Hematopoietic multipotent progenitor cell treated with erythropoietin and hydrocortisone succinate and interleukin-3 and kit ligand, for 17 days (in vitro differentiated cells): ENCODE measurements at places on chromosomes 3 and 15.
A peak's percentile ranks its signal among the peaks of the same experiment; 100 is the strongest.

DNA sequence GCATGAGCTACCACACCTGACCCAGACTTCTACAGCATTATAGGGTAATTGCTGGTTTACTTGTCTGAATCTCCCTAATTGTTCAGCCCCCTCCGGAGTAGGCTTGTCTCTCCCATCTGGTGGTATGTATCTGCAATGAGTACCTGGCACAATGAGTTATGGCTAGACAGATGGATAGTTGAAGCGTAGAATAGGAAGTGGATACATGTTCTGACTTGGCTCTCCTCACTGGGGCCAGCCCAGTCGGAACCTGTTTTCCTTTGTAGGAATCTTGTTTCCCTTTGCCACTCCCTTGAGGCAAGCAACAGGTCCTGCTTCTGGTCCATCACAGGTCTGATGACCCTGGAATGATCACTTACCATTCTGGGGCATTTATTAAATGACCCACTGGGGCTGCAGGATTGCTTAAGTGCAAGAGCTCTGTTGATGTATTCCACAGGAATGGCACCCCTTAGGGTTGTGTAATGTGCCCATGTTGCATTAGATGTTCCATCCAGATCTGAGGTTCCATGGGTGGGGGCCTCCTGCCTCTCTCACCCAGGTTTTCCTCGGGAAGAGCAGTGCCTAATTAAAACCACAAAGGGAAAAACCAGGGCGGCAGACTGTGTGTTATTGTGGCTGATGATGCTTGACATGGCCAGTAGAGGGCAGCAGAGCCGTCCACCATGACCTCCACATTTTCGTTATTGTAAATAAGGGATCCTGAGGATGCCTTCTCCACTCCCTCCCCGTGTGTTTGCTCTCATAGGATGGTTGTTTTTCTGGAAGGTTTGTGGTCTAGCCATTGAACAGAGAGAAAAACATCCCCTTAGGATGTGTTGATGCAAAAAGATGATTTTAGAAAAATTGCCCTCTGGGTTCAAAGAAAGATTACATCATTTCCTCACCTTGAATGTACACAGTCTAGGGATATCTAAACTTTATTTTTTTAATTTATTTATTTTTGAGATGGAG is 58.0 kb downstream of the CMTM8 start:
- peak; percentile 60 for DNase-seq

DNA sequence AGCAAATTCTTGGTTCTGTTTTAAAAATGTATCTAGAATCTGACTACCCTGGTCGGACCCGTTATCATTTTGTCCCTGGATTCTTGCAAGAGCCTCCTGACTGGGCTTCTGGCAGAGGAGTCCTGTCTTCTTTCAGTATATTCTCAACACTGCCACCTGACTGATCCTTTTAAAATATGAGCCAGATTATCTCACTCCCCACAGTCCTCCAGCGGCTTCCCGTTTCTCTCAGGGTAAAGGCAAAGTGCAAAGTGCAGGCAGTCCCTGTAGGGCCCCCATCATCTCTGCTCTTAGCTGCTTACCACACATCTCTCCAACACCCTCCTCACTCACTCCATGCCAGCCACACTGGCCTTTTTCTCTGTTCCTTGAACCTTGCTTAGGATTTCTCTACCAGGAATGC is 28.4 kb downstream of the CRTC3 start:
- no peak for DNase-seq

GRCh38 chr15:37057256-37057655 is 43.1 kb downstream of the MEIS2 start:
- no peak for DNase-seq

DNA sequence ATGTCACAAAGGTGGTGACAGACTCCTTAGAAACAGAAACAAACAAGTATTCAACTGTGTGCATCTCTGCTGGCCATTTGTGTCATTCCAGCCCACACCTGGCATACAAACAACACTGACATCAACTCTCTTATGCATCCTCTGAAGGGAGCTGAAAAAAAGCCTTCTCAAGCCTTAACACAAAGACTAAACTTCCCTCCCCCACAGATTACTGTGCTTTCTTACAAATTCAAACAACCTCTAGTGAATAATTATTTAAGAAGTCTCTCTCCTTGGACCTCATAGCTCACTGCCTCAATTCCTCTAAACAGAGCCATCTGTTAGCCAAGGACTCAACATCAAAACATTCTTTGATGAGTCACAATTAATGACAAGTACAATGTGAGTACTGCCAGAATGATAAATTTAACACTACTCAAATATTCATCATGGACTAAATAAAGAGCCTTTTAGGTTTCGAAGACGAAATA is 132.1 kb downstream of the WDR76 start:
- DNase-seq: no peak

DNA sequence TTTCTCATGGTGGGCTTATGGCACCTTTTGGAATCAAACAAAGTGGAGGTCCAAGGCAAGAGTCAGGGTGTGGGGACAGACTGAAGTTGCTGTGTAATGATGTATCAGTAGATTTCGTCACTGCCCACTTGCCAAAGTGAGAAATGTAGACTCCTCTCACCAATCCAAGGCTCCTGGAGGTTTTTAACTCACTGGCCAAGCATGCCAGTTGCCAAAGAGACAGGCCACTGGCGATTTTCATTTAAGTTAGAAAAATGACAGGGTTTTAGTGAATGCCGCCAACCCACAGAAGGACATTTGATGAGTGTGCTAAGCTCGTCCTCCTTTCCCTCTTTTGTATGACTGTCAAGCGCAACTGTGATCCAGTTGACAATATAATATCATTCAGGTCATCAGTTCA is 209.2 kb downstream of the FEZF2 start:
- DNase-seq: no peak

DNA sequence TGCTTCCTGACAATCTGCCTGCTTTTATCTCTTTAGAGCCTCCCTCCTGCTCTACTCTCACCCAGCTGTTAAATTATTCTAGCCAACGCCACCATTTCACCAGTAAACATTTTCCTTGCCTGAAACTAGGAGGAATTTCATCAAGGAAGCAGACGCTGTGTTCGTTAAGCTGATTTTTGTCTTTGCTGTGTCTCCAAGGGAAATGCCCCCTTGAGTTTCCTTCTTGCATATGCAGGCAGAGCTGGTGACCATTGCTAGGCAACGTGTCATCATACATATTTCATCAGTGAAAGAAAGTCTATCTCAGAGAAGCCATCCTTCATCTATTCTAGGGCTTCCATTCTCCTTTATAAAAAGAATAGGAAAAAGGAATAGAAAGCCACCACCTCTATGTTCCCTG is 87.0 kb upstream of the ST8SIA2 start:
- no peak for DNase-seq

DNA sequence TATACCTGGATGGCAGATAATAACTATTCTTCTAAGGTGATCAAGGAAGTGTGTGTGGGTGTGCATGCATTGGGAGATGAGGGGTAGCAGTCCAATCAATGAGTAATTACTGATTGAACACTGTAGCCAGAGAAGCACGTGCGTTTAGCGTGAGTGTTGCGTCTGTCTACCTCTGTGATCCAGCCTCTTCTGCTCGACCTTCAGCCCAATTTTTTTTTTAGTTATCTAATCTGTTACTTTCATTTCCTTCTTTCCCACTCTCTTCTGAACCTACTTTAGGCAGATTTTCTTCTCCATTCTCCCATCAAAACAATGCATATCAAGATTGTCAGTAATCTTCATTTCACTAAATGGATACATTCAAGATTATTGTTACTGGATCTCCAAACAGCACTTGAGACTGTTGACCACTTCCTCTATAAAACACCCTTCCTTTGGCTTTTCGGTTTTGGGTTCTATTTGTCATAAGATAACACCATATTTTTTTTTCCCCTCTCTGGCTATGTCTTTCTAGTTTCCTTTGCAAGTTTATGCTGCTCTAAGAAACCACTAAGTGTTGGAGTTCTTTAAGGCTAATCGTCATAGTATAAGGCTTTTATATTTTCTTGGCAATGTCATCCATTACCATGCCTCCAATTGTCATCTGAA is 41.0 kb downstream of the MCTP2 start:
- DNase-seq: no peak

DNA sequence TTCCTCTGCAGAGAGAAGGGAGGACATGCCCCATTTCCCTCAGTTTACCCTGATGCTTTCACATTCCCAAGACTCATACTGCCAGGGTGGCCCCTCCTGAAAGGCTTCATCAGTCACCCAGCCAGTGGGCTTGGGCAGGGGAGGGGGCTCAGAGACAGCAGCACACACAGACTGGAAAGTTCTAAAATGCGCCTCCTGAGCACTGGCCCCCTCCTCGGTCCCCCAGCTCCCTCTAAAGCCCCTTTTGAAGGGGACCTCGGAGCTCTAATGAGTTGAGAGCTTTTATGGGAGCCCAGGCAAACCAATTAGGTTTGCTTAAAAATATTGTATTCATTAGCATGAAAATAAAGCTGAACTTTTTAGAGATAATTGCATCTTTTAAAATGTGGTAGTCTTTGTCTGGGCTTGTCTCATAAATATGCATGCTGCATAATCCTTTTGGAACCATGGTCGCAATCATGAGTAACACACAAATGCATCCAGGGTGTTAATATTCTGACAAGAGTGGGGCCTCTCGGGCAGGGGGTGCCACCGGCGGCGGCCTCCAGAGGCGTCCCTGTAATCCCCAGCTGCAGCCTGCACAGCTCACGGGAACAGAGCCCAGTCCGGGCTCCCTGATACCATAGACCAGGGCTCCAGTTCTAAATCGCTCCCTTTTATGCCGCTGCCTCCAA is 78.5 kb downstream of the RPLP1 start:
- DNase-seq: no peak

DNA sequence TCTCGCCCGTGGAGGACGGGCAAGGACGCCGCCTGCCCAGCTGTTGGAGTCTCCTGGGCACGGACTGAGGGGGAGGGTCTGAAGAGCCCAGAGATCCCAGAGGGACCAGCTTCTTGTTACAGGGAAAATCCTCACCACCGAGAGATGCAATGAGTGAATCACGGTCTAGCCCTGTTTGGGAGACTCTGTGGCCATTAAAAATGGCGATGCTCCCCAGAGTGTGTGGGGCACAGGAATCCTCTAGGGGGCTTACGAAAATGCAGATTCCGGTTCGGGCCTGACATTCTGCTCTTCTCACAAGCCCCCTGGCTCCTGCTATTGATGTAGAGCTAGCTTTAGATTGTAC is 35.5 kb upstream of the EPHB3 start:
- no peak for DNase-seq

- DNase-seq: no peak
Observed at GRCh38 chr3:87997298-87997697, 61.5 kb downstream of the CGGBP1 start.

GRCh38 chr3:195094191-195094921 is 176.6 kb downstream of the XXYLT1 start:
- DNase-seq: no peak

DNA sequence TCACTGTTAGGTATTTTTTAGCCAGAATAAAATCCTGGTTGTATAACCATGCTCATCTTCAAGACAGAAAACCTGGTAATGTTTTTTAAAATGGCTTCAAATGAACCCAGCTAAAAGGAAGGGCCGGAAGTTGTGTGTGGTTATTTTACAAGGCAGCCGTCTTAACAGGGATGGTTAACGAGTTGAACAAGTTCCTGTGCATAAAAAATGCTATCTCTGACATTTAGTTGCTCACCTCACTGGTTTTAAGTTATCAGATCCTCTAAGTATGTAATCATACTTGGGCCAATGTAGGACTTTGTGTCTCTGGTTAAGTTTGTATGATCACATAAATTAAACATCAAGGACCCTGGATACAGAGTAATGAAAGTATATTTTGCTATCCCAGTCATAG is 2.1 kb downstream of the ATP11B start:
- DNase-seq: peak; percentile 39

GRCh38 chr15:65690173-65690572 is 68.4 kb downstream of the SLC24A1 start:
- DNase-seq: no peak

GRCh38 chr3:173676094-173676493 is 278.6 kb downstream of the NLGN1 start:
- DNase-seq: no peak

DNA sequence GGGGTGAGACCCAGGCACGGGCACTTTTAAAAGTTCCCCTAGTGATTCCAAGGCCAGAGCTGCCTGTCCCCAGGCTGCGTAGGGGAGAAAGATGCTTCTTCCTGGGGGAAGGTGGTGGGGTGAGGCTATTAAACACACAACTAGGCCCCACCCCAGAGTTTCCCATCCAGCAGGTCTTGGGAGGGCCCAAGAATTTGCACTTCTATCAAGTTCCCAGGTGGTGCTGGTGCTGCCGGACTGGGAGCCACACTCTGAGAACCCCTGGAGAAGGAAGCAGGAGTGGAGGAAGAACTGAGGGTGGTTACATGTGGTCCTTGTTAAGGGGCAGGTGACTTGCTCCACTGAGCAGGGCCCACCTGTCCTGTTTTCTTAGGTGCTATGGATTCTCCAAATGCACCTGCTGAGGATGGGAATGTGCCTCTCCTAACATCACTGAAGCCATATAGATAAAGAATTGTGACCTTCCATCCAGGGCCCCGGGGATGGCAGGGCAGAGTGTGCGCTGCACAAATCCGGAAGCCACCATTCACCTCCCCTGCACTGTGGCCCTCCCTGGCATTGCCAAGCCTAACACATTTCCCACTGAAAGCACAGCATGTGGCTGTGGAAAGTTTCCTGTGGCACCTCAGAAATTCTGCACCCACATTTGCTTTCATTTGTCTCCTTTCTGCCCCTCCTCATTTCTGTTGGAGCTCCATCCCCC is 111.5 kb upstream of the MEF2A start:
- DNase-seq: no peak

DNA sequence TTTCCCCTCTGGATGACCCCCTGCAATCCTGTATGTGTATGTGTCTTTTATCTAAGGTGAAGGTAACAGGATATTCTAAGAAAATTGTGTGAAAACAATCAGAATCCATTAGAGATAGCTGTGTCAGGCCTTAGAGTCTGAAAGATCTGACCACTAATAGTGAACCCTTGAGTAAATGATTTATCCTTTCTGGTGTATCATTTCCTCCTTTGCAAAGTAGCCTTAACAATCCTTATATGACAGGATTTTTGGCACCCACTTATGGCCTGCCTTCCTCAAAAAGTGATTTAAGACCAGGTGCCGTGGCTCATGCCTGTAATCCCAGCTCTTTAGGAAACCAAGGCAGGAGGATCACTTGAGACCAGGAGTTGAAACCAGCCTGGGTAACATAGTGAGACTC is 110.2 kb downstream of the RBPMS2 start:
- DNase-seq: no peak
